ENCODE measurements at places on chromosomes 12 and 14.
A peak's percentile ranks its signal among the peaks of the same experiment; 100 is the strongest.

GRCh38 chr12:24360907-24361306 is 411.4 kb upstream of the SOX5 start:
- DNase-seq: no peak

GRCh38 chr14:96203635-96204034 is 1.0 kb upstream of the BDKRB2 start:
- DNase-seq: no peak

DNA sequence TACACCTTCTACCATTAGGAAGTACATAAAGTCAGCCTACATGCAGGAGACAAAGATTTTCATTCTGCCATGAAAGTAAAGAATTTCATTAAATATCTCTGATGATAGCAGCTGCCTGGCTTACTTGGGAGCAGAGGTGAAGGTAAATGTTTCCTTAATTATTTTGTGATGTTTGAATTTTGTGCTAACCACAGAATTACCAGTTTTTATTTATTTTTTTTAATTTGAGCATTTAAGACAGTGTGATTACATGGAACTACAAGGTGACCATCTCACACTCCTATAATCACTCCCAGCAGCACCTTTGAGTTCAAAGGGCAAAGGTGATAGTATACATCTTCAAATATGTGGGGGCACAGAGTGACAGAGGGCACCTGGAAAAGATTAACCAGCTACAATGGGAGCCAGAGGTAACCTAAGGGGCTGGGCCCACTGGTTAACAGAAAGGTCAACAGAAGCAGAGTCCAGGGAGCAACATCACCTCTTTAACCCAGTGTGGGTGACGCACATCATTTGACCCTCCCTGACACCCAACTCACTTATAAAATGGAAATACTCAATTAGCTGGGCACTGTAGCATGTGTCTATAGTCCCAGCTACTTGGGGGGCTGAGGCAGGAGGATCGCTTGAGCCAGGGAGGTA is 65.0 kb downstream of the GCH1 start:
- DNase-seq: no peak

DNA sequence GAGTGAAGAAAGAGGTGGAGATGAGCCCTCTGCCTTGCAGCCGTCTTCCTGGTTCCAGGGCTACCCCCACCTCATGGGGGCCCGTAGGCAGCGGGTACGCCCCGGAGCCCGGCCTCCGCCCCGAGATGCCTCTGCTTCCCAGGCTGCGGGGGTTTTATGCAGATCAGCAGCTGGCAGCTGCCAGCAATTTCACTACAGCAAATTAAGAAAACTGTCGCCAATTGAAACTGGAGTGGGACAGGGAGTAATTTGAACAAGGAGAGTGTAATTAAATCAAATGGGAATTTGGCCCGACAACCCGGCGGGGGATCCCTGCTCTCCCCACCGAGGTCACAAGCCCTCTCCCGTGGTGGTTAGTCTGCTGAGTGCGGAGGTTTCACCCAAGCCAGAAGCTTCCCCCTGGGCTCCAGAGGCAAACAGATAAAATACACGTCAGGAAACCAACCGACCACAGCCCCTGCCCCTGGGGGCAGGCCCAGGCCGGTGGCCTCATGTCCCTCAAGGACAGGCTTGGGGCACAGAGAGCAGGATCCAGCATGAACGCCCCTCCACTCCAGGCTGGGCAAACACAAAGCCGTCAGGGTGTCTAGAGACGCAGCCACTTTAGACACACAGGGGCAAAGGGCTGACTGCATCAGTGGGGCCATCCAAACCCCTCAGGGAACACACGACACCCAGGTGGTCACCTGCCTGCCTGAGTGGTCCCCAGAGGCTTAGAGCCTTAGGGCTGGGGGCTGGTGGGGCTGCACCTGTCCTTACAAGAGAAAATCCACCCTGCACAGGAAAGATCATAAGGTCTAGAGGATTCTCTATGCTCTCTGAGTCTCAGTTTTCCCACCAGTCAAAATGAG is 53.8 kb downstream of the TESC start:
- DNase-seq: no peak

DNA sequence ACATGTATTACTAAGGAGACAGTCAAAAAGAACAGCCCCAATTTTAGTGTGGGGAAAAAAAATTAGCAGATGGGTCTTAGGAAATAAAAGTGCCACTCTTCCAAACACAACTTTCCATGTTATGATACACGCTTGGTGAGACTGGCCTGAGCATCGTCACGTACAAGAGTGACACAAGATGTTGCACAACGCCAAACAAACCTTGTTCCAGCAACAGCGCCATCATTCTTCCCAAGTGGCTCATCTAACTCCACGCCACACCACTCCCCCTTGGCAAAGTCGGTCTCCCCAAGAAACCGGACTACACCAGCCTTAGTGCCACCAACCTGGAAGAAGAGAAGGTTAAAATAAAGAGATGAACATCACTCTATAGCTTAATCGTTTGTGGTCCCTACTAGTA is 58.7 kb downstream of the CLIP1 start:
- DNase-seq: no peak

DNA sequence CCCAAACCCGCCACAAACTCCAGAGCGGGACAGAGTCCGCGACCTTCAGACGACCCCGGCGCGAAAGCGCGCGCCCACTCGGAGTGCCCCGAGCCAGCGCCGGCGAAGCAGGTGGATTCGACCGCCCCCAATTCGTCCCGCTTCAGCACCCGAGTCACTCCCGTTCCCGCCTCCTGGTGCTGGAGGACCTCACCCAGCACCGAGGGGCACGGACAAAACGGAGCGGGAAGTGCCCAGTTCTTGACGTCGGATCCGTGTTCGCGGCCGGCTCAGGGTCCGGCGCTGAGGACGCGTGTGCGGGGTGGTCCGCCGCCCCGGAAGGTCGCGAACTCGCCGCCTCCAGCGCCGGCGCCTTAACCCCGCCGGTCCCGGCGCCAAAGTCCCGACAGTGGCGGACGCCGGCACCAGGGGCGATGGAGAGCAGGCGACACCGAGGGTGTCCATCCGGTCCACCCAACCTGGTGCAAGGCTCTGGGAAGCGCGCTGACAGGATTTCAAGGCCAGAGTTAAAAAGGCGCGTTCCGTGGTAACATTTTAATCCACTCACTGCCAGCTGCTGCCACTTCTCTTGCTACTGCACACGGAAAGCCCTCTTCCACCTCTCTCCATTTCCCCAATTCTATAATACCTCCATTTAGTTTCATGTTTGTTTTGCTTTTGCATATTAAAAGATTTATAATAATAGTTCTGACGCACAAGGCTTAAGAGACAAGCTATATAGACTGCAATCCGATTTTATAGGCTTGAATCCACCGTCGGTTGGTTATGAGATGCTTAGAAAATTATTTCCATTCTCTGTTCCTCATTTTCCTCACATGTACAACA is 240.0 kb upstream of the CPNE8 start:
- DNase-seq: peak; percentile 16

DNA sequence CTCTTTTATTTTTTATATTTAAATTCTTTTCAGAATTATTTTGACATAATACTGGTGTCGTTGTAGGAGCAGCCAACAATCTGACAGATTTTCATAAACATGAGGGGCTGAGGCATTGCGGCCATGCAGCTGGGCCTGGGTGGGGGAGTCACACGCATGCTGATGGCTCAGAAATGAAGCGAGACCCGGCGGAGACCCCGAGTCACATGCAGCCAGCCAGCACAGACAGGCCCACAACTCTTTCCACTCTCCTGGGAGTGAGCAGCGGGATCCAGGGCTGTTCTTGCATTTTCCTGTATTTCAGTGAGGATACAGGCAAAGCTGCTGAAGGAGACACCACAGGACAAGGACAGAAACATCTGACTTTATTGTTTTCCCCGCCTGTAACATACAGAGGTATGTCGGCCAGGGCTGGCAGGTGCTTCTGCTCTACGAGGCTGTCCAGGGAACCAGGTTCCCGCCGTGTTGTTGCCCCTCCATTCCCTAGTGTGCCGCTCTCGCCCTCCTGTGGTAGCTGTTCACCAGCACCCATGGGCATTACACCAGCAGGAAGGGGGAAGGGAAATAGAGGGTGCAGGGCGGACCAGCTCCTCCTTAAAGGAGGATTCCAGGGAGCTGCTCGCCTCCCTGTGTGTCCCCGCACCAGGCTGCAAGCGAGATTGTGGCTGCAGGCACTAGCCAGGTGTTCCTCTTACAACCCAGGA is 30.5 kb downstream of the FZD10 start:
- DNase-seq: no peak

All from activated CD8-positive, alpha-beta memory T cell treated with anti-CD3 and anti-CD28 coated beads for 48 hours (primary cell).